ENCODE measurements at places on chromosomes 4 and X.

GRCh38 chr4:125676583-125676982 lies 361.8 kb downstream of the FAT4 start:
- no peak for DNase-seq

DNA sequence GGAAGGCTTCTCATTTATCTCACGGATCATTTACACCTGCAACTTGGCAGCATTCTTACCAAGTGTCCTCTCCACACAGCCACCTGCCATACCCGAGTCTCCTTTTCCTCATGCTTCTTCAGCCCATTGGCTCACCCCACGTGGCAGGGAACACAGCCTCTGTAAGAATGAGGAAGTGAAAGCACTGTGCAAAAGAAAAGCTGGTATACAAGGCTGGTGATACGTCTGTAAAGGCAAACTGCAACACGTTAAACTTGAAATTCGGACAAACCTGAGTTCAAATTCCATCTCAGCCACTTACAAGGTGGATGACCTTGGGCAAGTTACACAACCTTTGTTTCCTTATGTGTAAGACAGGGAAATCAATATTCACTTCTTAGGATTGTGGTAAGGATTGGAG lies 164.0 kb upstream of the RASGEF1B start:
- DNase-seq, result no peak

DNA sequence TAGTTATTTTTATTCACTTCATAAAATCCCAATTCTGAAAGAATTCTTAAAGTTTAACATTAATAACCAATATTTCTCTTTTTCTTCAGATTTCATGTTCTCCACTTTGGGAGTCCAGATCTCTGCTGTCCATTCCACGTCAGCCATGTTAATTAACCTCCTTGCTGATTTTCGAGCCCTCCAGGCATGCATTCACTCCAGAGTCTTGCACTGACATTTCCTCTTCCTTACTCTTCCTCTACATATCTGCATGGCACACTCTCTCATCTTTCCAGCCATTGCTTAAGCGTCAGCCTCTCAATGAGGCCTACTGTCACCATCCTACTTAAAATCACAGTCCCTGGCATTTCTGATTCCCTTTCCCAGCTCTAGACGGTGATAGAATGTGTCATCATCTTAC lies 144.8 kb downstream of the MAD2L1 start:
- no peak for DNase-seq

GRCh38 chrX:130594453-130594916 lies 192.7 kb downstream of the RBMX2 start:
- no peak for DNase-seq

DNA sequence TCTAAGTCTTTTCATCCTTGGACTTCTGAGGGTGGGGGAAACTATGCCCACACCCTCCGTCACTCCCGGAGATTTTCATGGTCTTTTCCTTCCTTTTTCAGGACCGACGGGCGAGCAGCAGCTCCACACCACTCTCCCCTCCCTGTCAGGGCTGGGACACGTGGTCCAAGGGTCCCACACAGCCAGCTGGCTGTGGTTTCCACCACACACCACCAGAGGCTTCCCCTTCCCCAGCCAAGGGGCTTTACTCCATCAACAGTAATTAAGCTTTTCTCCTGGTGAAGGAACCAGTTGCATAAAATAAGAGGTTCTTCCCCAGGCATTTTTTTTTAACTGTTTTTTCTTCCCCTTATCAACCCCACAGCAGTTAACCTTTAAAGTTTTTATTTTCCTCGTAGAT lies 453.9 kb downstream of the GPAT3 start:
- DNase-seq, result no peak

GRCh38 chr4:104064646-104065577 lies 345.1 kb upstream of the TACR3 start:
- DNase-seq, result no peak

DNA sequence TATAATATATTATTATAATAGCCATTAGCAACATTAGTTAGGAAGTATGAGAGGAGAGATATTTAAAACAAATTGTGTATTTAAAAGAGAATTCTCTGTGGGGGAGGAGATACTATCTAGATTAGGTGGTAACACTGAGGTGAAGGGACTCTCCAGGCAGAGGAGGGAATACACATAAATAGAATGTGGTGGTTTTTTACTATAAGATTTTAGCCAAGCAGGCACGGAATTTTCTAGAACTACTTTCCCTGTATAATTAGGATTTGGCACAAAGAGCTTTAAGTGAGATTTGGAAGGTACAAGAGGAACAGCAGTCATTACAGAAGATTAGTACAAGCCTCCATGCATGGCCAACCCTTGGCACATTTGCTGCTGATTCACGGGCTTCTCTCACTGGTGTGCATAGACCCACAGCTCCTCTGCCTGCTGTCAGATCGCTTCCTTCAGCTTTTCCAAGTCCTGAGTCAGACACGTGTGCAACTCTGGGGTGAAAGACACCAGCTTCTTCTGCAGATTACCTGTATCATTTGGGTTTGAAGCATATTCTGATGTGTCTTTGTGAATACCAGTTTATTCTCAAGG lies 685.5 kb downstream of the KCTD8 start:
- no peak for DNase-seq

- no peak for DNase-seq
These were observed 58.5 kb upstream of the SMAD1 start for GRCh38 chr4:145423017-145423708.

DNA sequence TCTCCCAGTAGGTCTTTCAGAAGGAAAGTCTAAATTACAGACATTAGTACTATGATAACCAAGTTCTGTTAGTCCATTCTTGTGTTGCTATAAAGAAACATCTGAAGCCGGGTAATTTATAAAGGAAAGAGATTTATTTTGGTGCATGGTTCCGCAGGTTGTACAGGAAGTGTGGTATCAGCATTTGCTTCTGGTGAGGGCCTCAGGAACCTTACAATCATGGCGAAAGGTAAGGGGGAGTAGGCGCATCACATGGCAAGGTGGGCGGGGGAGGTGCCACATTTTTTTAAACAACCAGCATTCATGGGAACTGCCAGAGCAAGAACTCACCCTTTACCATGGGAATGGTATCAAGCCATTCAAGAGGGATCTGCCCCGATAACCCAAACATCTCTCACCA lies 26.2 kb upstream of the USP46 start:
- DNase-seq, result no peak

Measured in stimulated activated effector memory CD8-positive, alpha-beta T cell treated with anti-CD3 and anti-CD28 coated beads, Interleukin-12 subunit alpha, Interleukin-12 subunit beta, amount 100 ng/mL, for 72 hours (primary cell).